ENCODE measurements at places on chromosomes 16 and 17.
A peak's percentile ranks its signal among the peaks of the same experiment; 100 is the strongest.

DNA sequence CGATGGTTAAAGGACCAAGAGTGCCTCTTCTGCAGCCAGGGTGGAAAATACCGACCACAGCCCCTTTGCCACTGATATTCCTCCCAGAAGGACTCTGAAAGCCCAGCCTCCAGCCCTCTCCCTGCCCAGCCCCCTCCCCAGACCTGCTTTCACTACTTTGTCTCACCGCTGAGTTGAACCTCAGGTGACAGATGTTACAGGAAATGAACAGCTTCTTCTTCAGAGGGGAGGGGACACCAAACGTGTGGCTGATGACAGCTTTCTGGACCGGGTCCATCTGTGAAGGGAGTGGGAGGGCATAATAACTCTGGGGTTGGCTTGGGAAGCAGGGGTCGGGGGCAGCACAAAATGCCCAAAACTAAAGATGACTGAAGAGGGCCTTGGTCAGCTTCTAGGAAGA, 14.2 kb downstream of the NKIRAS2 start:
- no peaks in the 10 kb centered on the region for H3K36me3 ChIP-seq
- no peak overlapping the region for H3K4me3 ChIP-seq
- DNase-seq = no peak
- no peak overlapping the region for H3K27ac ChIP-seq

- H3K27ac ChIP-seq = no peak overlapping the region
- no peak overlapping the region for H3K4me3 ChIP-seq
- H3K4me1 ChIP-seq = no peaks in the 10 kb centered on the region
Observed at GRCh38 chr17:63162406-63163157, 196.5 kb downstream of the TANC2 start.

- no peaks in the 10 kb centered on the region for H3K36me3 ChIP-seq
- H3K27ac ChIP-seq = no peak overlapping the region
- no peak overlapping the region for H3K4me3 ChIP-seq
- no peaks in the 10 kb centered on the region for H3K4me1 ChIP-seq
Observed at GRCh38 chr16:86635176-86635876, 57.0 kb downstream of the FOXL1 start.

DNA sequence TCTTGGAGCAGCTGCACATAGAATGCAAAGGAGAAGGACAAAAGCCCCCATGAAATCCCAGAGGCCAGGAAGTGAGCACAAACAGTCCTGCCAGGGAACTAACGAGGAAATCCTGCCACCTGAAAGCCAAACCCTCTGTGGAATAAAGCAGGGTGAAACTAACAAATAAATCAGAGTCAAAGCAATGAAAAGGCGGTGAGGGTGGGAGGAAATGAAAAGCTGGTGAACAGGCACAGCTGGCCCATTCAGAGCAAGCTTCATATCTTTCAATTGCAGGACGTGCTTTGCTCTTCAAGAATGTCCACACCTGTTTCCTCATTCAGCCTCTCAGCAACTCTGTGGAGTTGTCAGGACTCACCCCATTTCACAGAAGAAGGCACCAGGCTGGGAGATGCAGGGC, 108.1 kb downstream of the ABCC12 start:
- no peaks in the 10 kb centered on the region for H3K4me1 ChIP-seq
- no peak for DNase-seq
- no peaks in the 10 kb centered on the region for H3K27me3 ChIP-seq
- no peak overlapping the region for H3K27ac ChIP-seq

DNA sequence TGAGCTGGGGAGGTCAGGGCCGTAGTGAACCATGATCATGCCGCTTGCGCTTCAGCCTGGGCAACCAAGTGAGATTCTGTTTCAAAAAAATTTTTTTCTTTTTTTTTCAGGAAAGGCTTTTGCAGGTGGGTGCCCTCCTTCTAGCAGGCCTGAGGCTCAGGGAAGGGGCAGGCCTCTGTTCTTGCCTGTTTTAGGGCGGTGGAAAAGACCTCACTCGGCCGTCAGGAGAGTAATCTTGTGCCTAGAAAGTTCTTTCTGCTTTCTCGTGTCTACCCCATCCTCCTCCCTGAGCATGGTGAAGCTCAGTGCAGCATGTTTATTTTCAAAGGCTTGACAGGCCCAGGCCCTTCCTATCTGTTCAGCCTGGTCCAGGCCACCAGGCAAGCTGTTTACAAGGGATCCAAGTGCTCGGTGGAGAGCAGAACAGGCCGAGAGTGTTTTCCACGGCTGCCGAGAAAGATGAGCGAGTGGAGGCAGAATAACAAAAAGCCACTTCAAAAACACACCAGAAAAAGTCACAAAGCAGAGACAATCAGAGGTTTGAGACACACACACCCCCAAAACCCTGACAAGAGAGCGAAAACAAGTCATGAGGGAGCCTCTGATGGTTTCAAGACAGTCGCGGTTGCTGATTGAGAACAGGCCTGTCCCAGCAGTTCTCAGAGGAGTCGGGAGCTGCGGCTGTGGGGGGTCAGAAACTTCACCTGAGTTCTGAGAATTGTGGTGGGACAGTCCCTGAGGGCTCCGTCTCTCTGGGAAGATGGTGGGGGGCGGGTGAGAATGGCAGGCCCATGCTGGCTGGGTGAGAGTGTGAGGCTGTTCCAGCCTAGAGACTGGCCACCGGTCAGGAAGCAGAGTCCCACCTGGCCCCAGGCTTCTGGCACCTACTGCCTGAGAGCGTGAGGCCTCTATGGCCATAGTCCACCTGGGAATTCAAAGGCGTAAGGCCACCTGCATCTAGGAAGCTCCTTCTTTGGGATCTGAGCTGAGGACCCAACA, 37.5 kb upstream of the CCR7 start:
- H3K27ac ChIP-seq = peak overlapping the region; percentile 41
- H3K36me3 ChIP-seq = no peaks in the 10 kb centered on the region
- H3K27me3 ChIP-seq = no peaks in the 10 kb centered on the region
- H3K4me3 ChIP-seq = peak overlapping the region; percentile 39
- no peak for DNase-seq

GRCh38 chr16:13436641-13437412, 483.1 kb upstream of the ERCC4 start:
- no peaks in the 10 kb centered on the region for H3K36me3 ChIP-seq

GRCh38 chr17:72516772-72517399, 396.1 kb downstream of the SOX9 start:
- H3K4me3 ChIP-seq = no peak overlapping the region
- H3K36me3 ChIP-seq = no peaks in the 10 kb centered on the region
- no peak for DNase-seq
- no peak overlapping the region for H3K27ac ChIP-seq

DNA sequence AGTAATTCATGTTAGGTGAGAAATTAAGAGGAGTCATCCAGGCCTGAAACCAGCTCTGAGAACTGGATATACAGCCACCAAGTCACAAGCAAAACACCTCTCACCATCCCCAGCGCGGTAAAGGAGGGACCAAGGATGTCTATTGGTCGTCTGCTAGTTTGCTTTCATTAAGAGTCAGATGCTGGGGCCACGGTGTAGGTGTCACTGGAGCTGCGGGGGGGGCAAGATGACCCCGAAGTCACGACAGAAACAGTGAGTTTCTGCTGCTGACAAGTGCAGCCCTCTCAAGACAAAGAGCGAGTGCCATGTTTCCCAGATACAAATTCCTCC, 790 bp downstream of the NCBP3 start:
- H3K4me1 ChIP-seq = peaks cover 22% of the 10 kb centered on the region
- H3K27ac ChIP-seq = peak overlapping the region; percentile 79
- peak overlapping the region; percentile 71 for H3K4me3 ChIP-seq

GRCh38 chr16:51327001-51327400, 175.9 kb upstream of the SALL1 start:
- no peaks in the 10 kb centered on the region for H3K36me3 ChIP-seq
- no peak overlapping the region for H3K27ac ChIP-seq
- DNase-seq = no peak

DNA sequence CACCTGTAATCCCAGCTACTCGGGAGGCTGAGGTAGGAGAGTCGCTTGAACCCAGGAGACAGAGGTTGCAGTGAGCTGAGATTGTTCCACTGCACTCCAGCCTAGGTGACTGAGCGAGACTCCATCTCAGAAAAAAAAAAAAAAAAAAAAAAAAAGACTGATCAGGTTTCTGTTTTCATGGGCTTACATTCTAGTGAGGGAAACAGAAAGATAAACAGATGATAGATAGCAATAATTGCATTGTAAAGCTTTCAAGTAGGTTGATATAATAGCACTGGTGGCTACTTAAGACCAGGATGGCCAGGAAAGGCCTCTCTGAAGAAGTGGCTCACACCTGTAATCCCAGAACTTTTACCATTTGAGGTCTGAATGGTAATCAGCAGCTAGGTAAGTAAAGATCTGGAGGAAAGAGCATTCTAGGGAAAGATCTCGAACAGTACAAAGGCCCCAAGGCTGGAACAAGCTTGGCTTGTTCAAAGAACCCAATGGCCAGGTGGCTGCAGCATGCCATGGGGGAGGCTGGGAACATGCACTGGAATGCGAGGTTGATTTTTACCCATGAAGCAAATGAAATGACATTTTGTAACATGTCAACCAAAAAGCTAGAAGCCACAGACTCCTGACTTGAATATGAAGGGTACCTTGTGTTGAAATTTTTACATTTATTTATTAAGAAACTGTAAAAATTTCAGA, 108.3 kb upstream of the DHX40 start:
- H3K27ac ChIP-seq = no peak overlapping the region
- DNase-seq = no peak
- no peaks in the 10 kb centered on the region for H3K4me1 ChIP-seq
- H3K27me3 ChIP-seq = no peaks in the 10 kb centered on the region

DNA sequence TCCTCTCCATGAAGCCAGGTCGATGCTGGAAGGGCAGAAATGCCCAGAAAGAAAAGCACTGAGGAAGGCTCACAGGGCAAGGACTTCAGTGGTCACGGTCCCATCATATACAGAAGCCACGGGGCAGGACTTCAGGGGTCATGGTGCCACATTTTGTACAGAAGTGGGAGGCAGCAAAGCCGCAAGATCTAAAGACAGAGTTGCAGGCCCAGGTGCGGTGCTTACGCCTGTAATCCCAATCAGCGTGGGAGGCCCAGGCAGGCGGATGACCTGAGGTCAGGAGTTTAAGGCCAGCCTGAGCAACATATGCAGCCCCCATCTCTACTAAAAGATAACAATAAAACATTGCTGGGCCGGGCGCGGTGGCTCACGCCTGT, 96.0 kb downstream of the NXN start:
- H3K4me3 ChIP-seq = no peak overlapping the region
- H3K36me3 ChIP-seq = no peaks in the 10 kb centered on the region
- H3K27me3 ChIP-seq = no peaks in the 10 kb centered on the region

DNA sequence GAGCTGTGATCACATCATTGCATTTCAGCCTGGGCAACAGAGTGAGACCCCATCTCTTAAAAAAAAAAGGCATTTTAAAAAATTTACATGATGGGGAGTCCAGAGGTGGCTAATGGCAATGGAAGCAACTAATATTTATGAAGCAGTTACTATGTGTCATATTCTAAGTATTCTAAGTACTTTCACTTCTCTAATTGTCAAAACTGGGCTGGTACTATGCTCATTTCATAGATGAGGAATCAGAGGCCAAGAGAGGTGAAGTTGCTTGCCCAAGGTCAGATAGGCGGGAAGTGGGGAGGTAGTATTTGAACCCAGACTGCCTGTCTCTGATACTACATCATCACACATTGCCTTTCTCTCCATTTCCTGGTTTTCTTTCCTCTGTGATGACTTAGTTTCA, 50.7 kb downstream of the SLC5A11 start:
- H3K36me3 ChIP-seq = no peaks in the 10 kb centered on the region
- H3K27ac ChIP-seq = no peak overlapping the region
- H3K4me3 ChIP-seq = no peak overlapping the region

DNA sequence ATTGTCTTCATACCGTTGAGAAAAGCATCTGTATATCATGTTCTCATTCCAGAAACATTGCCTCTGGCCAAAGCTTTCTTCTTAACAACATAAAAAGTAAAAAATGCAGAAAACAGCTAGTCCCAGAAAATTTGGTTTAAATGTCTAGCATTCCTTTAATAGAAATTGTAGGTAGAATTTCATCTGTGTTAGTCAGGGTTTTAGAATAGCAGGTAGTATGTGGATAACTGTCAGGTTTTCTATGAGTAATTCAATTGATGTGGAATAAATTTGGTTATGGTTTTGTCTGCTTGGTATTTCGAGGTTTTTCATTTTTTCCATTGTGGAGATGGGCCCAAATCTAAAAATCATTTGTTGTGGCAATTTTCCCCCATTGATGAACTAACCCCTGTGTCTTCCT, 616.7 kb downstream of the KCNJ2 start:
- no peak overlapping the region for H3K27ac ChIP-seq
- no peaks in the 10 kb centered on the region for H3K36me3 ChIP-seq
- H3K4me3 ChIP-seq = no peak overlapping the region
- no peaks in the 10 kb centered on the region for H3K27me3 ChIP-seq

GRCh38 chr17:77768248-77768852, 190.2 kb upstream of the TNRC6C start:
- no peak overlapping the region for H3K4me3 ChIP-seq
- no peak overlapping the region for H3K27ac ChIP-seq
- no peak for DNase-seq
- H3K36me3 ChIP-seq = no peaks in the 10 kb centered on the region
- H3K4me1 ChIP-seq = peaks cover 8% of the 10 kb centered on the region

DNA sequence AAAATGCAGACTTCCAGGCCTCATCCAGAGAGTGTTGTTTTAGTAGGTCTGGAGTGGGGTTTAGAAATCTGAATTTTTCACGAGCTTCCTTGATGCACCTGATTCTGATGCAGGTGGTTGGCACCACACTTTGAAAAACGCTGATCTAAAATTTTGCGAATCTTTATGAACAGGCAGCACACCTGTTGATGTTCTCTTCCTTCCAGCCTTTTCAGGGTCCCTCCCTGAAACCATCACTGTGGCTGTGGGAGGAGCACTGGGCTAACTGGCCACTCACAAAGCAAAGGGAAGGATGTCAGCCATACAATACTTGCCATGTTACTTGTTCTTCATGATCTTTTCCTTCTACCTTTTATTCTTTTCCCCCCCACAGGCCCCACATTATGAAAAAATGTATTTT, 14.2 kb downstream of the LDAF1 start:
- no peaks in the 10 kb centered on the region for H3K27me3 ChIP-seq
- no peak overlapping the region for H3K27ac ChIP-seq
- no peak for DNase-seq
- H3K4me3 ChIP-seq = no peak overlapping the region

GRCh38 chr17:74380959-74381808, 13.9 kb downstream of the GPR142 start:
- peaks cover 14% of the 10 kb centered on the region for H3K4me1 ChIP-seq
- no peak overlapping the region for H3K4me3 ChIP-seq
- no peak overlapping the region for H3K27ac ChIP-seq
- no peaks in the 10 kb centered on the region for H3K36me3 ChIP-seq

DNA sequence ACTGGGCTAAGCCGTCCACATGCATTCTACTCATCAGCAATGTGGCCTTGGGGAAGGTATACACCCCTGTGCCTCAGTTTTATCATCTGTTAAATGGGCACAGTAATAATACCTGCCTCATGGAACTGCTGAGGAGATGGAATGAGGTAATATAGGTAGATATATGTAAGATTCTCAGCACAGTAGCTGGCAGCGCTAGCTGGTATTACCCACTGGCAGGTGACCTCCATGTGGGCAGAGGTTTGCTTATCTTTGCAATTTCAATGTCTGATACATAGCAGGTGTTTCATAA, 1.2 kb upstream of the SGCA start:
- no peak overlapping the region for H3K27ac ChIP-seq
- DNase-seq = no peak
- no peak overlapping the region for H3K4me3 ChIP-seq
- H3K4me1 ChIP-seq = peaks cover 37% of the 10 kb centered on the region
- H3K36me3 ChIP-seq = no peaks in the 10 kb centered on the region
- no peaks in the 10 kb centered on the region for H3K27me3 ChIP-seq

Data from CD8-positive, alpha-beta memory T cell (primary cell).